Thoracic aorta (tissue), 2 donors: ENCODE measurements at places on chromosomes 2 and 18. TPM values are rescaled to one million over a fixed set of nuclear protein-coding genes. Genes with fewer than 3 reads are reported as not detected.
A peak's percentile ranks its signal among the peaks of the same experiment; 100 is the strongest.

GRCh38 chr2:36701918-36702317 is 5.4 kb downstream of the VIT start:
- H3K27me3 ChIP-seq: no peaks in the 10 kb centered on the region
- H3K4me3 ChIP-seq: no peak overlapping the region
- DNase-seq: no peak
- no peaks in the 10 kb centered on the region for H3K4me1 ChIP-seq
- no peak overlapping the region for H3K27ac ChIP-seq

The KLF7 gene
- total RNA-seq: 27.2 TPM

DNA sequence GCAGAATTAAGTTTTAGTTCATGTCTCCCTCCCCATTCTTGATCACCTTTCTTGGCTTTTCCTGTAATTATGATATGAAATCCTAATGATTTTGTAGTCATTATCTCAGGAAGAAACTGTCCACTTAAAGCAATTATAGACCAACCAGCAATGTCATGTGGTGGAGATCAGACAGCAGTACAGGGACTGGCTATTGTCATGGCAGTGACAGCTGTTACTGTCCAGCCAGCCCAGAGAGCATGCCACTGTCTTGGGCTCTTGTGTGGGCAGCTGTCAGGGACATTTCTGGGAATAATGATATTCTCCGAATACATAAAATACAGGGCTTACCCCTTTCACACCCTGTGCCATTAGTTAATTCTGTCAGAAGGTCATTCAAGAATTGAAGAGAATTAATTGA is 355.3 kb upstream of the RAB12 start:
- no peak overlapping the region for H3K4me3 ChIP-seq
- no peaks in the 10 kb centered on the region for H3K4me1 ChIP-seq
- no peak for DNase-seq
- no peaks in the 10 kb centered on the region for H3K27me3 ChIP-seq

- H3K4me3 ChIP-seq: no peak overlapping the region
- H3K27me3 ChIP-seq: no peaks in the 10 kb centered on the region
- no peaks in the 10 kb centered on the region for H3K4me1 ChIP-seq
- DNase-seq: no peak
- no peak overlapping the region for H3K27ac ChIP-seq
These were observed 144.3 kb downstream of the MTCL1 start for GRCh38 chr18:8849696-8850095.

The CSRNP3 gene
- total RNA-seq: 2.7 TPM

GRCh38 chr2:120764991-120765677 is 29.5 kb downstream of the GLI2 start:
- DNase-seq: no peak
- no peaks in the 10 kb centered on the region for H3K36me3 ChIP-seq
- H3K4me3 ChIP-seq: no peak overlapping the region
- peak overlapping the region; percentile 22 for H3K27ac ChIP-seq

- H3K27ac ChIP-seq: no peak overlapping the region
- H3K36me3 ChIP-seq: no peaks in the 10 kb centered on the region
- no peaks in the 10 kb centered on the region for H3K27me3 ChIP-seq
- H3K4me1 ChIP-seq: no peaks in the 10 kb centered on the region
- no peak for DNase-seq
These were observed 217.0 kb upstream of the UBE2E3 start for GRCh38 chr2:180763263-180763989.

GRCh38 chr18:77478646-77479442 is 229.2 kb downstream of the GALR1 start:
- H3K36me3 ChIP-seq: no peaks in the 10 kb centered on the region
- no peak overlapping the region for H3K4me3 ChIP-seq
- no peaks in the 10 kb centered on the region for H3K4me1 ChIP-seq
- H3K27ac ChIP-seq: no peak overlapping the region
- DNase-seq: no peak
- no peaks in the 10 kb centered on the region for H3K27me3 ChIP-seq

The MREG gene
- total RNA-seq: 1.6 TPM

GRCh38 chr2:101463911-101464641 is 10.8 kb downstream of the RFX8 start:
- no peaks in the 10 kb centered on the region for H3K36me3 ChIP-seq
- peak overlapping the region; percentile 32 for H3K4me3 ChIP-seq
- H3K27ac ChIP-seq: no peak overlapping the region

- H3K36me3 ChIP-seq: no peaks in the 10 kb centered on the region
- no peak for DNase-seq
- no peak overlapping the region for H3K4me3 ChIP-seq
- H3K27me3 ChIP-seq: no peaks in the 10 kb centered on the region
These were observed 181.7 kb upstream of the SH3BP4 start for GRCh38 chr2:234770031-234770506.

GRCh38 chr2:43328832-43329231 is 102.4 kb upstream of the ZFP36L2 start:
- no peaks in the 10 kb centered on the region for H3K27me3 ChIP-seq
- H3K4me1 ChIP-seq: peaks cover 90% of the 10 kb centered on the region
- H3K4me3 ChIP-seq: no peak overlapping the region
- no peaks in the 10 kb centered on the region for H3K36me3 ChIP-seq
- DNase-seq: no peak

The OBSL1 gene
- total RNA-seq: 151 TPM

DNA sequence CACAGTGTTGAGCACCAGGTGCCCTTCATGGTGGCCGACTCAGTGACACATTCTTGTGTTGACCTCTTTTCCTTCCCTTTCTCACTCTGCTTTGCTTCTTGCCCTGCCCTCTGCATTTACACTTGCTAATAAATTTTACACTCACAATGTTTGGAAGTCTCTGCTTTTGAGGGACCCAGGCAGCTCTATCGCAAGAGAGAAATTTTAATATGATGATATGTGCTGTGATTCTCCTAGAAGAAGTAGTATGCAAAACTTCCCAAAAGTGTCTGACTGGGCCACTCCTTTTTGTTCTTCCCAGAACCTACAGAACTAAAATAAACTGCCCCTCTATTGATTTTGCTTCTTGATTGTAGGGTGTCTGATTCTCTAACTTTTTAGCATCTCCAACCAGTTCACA is 135.0 kb downstream of the IRS1 start:
- H3K27me3 ChIP-seq: no peaks in the 10 kb centered on the region
- H3K4me3 ChIP-seq: no peak overlapping the region
- no peaks in the 10 kb centered on the region for H3K36me3 ChIP-seq
- peaks cover 20% of the 10 kb centered on the region for H3K4me1 ChIP-seq
- no peak for DNase-seq
- peak overlapping the region; percentile 49 for H3K27ac ChIP-seq

The RBKS gene
- total RNA-seq: 3.1 TPM

- no peak overlapping the region for H3K4me3 ChIP-seq
- peaks cover 10% of the 10 kb centered on the region for H3K36me3 ChIP-seq
- DNase-seq: no peak
- peak overlapping the region; percentile 92 for H3K27ac ChIP-seq
- peaks cover 10% of the 10 kb centered on the region for H3K4me1 ChIP-seq
- H3K27me3 ChIP-seq: no peaks in the 10 kb centered on the region
These were observed 18.2 kb upstream of the PCBP1 start for GRCh38 chr2:70069049-70069448.

GRCh38 chr2:239355724-239356123 is 45.1 kb downstream of the HDAC4 start:
- H3K36me3 ChIP-seq: no peaks in the 10 kb centered on the region
- H3K27ac ChIP-seq: no peak overlapping the region
- no peak overlapping the region for H3K4me3 ChIP-seq
- H3K27me3 ChIP-seq: no peaks in the 10 kb centered on the region
- peaks cover 7% of the 10 kb centered on the region for H3K4me1 ChIP-seq

GRCh38 chr2:65522922-65523321 is 90.5 kb upstream of the SPRED2 start:
- H3K27me3 ChIP-seq: no peaks in the 10 kb centered on the region
- H3K36me3 ChIP-seq: no peaks in the 10 kb centered on the region
- no peak overlapping the region for H3K4me3 ChIP-seq
- no peak for DNase-seq
- H3K4me1 ChIP-seq: no peaks in the 10 kb centered on the region

GRCh38 chr2:101983486-101983885 is 8.3 kb upstream of the IL1R2 start:
- H3K36me3 ChIP-seq: no peaks in the 10 kb centered on the region
- DNase-seq: no peak
- H3K4me3 ChIP-seq: no peak overlapping the region
- H3K27ac ChIP-seq: no peak overlapping the region
- H3K27me3 ChIP-seq: no peaks in the 10 kb centered on the region

DNA sequence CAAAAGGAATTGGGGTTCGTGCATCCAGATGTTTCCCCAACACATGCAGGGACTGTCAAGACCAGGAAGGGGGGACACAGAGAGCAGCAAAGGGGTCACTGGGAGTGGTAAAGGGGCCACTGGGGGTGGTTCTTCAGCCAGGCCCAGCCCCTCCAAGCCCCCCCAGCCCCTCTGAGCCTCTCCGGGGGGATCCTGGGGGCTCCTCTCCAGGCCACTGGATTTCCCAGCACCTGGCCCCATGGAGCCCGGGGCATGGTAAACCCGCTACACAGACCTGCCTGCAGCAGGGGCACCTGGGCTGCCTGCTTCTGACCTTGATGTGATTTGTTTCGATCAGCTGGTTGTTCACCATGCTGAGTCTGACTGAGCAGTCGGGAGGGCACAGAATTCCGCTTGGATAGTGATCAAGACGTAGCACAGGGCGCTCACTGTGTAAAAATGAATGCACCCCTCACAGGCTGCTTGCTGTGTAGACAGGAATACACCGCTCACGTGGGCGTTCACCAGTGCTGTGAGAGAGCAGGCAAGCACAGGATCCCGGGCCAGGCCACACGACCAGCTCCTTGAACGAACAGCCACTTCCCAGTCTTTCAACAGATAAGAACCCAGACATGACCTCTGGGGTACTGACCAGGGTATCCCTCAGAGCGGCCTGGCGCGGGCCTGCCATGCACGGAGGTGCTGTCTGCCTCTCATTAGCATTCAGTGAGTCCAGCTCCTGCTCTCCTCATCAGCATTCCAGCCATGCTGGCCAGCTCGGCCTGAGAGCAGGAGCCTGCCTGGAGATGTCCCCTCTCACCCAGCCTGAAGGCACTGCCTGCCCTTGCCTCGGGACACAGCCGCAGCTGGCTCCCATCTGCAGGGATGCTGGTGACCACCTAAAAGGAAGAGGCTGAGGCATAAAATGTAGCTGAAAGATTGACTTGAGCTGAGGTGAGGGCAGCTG is 73.3 kb upstream of the OTOS start:
- no peak overlapping the region for H3K27ac ChIP-seq
- no peak for DNase-seq
- H3K4me1 ChIP-seq: no peaks in the 10 kb centered on the region
- no peaks in the 10 kb centered on the region for H3K36me3 ChIP-seq
- H3K27me3 ChIP-seq: no peaks in the 10 kb centered on the region

The EHD3 gene
- 35.8 TPM for total RNA-seq

- DNase-seq: no peak
- H3K27me3 ChIP-seq: no peaks in the 10 kb centered on the region
- no peaks in the 10 kb centered on the region for H3K36me3 ChIP-seq
These were observed 1398.0 kb upstream of the NXPH2 start for GRCh38 chr2:140178234-140178633.

The PRKAG3 gene
- total RNA-seq: 0.28 TPM

DNA sequence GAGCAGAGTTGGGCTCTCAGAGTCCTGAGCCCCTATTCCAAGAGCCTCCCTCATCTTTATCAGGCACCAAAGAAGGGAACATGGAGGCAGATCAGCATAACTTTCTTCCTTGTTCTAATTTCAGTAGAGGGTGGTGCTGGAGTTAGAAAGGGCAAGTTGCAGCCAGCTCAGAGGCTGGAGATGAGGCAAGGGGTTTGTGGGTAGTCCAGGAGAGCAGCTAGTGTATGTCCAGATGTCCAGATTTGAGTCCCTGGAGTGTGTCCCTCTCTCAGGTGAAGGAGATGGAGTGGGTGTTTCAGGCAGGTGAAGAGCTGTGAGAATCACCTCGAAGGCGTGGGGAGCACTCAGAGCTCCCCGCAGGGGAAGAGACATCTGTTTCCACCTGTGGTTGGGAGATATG is 478 bp upstream of the PRKAG3 start:
- H3K4me3 ChIP-seq: peak overlapping the region; percentile 7
- peak overlapping the region; percentile 92 for H3K27ac ChIP-seq
- DNase-seq: no peak
- H3K4me1 ChIP-seq: peaks cover 38% of the 10 kb centered on the region
